ENCODE measurements at places on chromosomes 7 and 10.

GRCh38 chr10:73590881-73591799, at the start of gene USP54:
TSS of gene USP54 (minus strand) at chr10:73591342. CDS start at chr10:73575658, 15,684 bp downstream.
- no peak for DNase-seq

- peak; percentile 23 for DNase-seq
These were observed 206.7 kb downstream of the KIAA1217 start for GRCh38 chr10:24415455-24416125.

GRCh38 chr7:7944619-7945282, 23.8 kb upstream of the GLCCI1 start:
- no peak for DNase-seq

- no peak for DNase-seq
These were observed 106.8 kb upstream of the FGL2 start for GRCh38 chr7:77306231-77307067.

DNA sequence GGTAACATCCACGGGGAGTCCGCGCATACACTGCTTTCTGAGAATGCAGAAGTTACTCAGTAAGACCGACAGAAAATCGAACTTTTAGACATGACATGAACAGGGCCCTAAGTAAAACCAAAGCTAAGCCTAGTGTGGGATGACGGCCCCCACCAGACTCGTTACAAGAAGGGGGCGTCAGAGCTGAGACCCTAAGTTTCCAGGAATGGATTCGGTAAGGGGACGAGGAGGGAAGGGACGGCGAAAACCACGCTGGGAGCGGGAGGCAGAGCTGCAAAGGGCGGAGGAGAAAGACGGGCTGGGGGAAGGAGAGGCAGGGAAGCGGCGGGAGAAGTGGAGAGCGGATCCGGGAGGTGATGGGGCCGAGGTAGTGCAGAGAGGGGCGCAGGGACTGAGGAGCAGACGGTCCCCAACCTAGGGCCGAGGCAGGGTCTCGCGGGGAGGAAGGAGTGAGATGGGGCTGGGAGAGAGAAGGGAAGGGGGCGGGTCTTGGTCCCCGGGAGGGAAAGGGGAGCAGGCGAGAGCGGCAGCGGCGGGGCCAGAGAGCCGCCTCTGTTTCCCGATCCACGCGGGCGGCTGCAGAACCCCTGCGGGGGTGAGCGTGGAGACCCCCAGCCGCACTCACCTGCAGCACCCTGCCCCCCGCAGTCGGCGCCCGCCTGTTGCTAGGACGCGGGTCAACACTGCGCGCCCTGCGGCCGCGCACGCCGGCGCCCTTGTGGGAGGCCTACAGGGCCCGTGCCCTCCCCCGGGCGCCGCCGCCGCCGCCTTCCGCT, 513 bp downstream of the ODAD2 start:
- DNase-seq: peak; percentile 48

GRCh38 chr10:60206735-60207134, 182.9 kb downstream of the ANK3 start:
- no peak for DNase-seq

DNA sequence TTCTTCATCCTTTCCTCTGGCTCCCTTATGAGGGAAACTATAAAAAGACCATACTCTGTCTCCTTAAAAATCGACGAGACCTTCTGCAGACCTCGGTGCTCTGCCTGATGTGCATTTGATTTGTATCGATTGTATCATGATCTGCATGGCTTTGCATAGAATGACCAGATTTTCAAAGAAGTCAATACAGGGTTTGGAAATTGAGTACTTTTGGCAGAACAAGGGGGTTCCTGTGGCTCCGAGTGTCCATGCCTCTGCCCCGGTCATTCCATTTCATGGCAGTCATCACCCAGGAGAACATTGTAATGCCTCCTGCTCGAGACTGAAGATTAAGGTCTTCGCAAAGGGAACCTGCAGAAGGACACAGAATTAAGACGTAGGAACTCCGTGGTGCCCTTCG, 685 bp downstream of the CASP2 start:
- no peak for DNase-seq

- no peak for DNase-seq
These were observed 17.4 kb downstream of the CNNM2 start for GRCh38 chr10:102935505-102935904.

GRCh38 chr7:138934861-138935260, 46.3 kb downstream of the KIAA1549 start:
- DNase-seq: peak; percentile 7

- DNase-seq: no peak
These were observed 34.1 kb upstream of the INPP5F start for GRCh38 chr10:119691726-119692125.

GRCh38 chr10:115441907-115442545, 348.9 kb downstream of the ATRNL1 start:
- no peak for DNase-seq

GRCh38 chr10:59229441-59229840, 53.0 kb downstream of the PHYHIPL start:
- DNase-seq: no peak

- no peak for DNase-seq
These were observed 329.2 kb downstream of the BBS9 start for GRCh38 chr7:33458581-33458980.

DNA sequence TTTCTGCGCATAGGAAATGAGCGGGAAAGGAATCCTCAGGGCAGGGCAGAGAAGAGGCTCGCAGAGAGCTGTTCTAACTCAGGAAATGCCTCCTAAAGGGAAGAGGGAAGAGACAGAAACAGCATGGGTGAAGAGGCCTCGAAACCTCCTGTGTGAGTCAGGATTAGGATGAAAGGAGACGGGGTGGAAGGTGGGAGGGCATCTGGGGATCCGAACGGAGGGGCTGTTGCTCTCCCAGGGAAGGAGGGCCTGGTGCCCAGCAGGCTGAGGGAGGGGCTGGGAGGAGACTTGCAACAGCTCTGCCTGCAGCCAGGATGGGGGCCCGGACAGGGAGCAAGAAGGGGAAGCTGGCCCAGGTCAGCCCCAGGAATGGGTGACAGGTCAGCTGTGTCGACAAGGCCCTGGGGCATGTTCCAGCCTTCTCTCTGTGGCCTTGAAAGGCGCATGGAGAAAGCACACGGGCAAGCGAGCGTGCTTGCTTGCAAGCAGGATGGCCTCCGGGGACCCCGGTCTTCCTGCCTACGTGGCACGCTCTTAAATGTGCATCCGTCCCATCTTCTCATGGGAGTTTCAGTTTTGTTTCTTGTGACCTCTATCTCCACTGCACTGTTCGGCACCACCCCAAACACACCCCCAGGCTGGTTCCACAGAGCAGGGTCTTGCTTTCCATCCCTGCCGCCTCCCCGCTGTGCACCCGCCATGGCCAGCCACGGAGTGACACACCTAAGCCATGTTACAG, 63.5 kb downstream of the HIPK2 start:
- peak; percentile 71 for DNase-seq

- DNase-seq: peak; percentile 96
These were observed 3.1 kb downstream of the FLNC start for GRCh38 chr7:128833148-128833945.

DNA sequence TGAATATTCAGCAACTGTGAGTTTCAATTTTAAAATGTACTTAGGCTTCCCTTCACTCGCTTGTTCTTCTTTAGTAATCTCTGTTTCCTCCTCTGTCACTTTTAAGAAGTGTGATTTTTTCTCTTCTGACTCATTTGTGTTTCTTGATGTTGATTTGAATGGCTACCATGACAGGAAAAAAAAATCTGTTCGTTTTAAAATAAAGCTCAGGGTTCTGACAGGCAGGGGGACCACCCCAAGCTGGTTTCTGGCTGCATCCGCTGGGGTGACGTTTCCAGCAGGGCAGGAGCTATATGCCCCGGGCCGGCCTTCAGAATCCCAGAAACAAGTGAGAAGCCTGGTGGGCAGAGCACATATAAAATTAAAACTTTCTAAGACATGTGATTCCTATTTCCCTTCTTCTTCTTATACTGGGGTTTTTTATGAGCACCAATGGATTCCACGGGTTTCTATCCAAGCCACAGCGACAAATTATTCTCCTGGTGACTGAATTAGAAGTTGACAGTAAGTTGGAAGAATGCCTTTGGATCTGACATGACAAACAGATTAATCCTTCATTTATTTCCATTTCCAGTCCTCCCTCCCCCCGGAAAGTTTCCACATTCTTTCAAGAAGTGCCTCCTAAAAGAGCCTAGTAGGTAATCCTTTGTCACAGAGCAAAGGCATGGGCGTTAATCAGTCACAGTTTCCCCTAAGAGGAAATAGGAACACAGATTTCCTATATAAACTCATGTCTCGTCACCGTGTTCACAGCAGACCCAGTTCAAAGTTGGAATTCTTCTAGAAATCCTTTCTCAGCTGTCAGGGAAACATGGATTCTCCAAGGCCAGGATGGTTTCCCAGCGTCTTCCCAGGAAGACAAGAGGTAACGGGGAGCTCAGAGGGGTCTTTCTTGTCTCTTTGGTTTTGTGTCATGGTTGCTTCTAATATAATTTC, 79.9 kb downstream of the PTPRE start:
- peak; percentile 84 for DNase-seq
